Stimulated activated CD8-positive, alpha-beta memory T cell treated with anti-CD3 and anti-CD28 coated beads, Interleukin-2, amount 100 ng/mL, for 1 hour (primary cell): ENCODE measurements at places on chromosomes 1 and 21.

- DNase-seq: no peak
These were observed 120.4 kb downstream of the SPATA46 start for GRCh38 chr1:162256287-162256686.

- no peak for DNase-seq
These were observed 126.8 kb upstream of the KIAA1614 start for GRCh38 chr1:180785887-180786286.

DNA sequence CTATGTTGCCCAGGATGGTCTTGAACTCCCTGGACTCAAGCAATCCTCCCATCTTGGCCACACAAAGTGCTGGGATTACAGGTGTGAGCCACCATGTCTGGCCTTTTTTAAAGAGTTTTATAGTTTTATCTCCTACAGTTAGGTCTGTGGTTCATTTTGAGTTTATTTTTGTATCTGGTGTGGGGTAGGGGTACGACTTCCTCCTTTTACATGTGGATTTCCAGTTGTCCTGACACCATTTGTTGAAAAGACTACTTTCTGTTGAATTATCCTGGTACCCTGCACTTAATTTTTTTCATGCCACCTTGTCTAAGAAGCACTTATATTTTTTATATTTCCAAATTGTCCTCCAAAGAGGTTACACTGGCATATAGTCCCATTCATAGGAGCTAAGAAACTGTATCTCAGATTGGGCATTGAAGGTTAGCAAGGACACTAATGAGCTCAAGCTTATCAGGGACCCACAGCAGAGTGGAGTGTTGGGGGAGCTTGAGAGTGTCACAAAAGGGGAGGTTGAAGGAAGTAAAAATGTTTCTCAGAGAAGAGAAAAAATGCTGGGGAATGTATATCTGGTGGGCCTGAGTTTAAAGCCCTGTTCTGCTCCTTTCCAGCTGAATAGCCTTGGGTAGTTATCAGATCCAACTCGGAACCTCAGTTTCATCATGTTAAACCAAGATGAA lies 23.4 kb upstream of the MEF2D start:
- no peak for DNase-seq

- DNase-seq: no peak
These were observed 78.5 kb downstream of the SIPA1L2 start for GRCh38 chr1:232551386-232551785.

GRCh38 chr1:39310015-39310414 lies 105.5 kb downstream of the MACF1 start:
- DNase-seq: no peak

- no peak for DNase-seq
These were observed 75.1 kb upstream of the GRIK1 start for GRCh38 chr21:30014886-30015285.

- DNase-seq: no peak
These were observed 25.3 kb upstream of the SDC3 start for GRCh38 chr1:30933874-30934252.

- no peak for DNase-seq
These were observed 14.1 kb upstream of the STXBP3 start for GRCh38 chr1:108732398-108732797.

- DNase-seq: no peak
These were observed 51.3 kb downstream of the GPR161 start for GRCh38 chr1:168085401-168085872.

- no peak for DNase-seq
These were observed 93.4 kb downstream of the ADARB1 start for GRCh38 chr21:45167796-45168222.

DNA sequence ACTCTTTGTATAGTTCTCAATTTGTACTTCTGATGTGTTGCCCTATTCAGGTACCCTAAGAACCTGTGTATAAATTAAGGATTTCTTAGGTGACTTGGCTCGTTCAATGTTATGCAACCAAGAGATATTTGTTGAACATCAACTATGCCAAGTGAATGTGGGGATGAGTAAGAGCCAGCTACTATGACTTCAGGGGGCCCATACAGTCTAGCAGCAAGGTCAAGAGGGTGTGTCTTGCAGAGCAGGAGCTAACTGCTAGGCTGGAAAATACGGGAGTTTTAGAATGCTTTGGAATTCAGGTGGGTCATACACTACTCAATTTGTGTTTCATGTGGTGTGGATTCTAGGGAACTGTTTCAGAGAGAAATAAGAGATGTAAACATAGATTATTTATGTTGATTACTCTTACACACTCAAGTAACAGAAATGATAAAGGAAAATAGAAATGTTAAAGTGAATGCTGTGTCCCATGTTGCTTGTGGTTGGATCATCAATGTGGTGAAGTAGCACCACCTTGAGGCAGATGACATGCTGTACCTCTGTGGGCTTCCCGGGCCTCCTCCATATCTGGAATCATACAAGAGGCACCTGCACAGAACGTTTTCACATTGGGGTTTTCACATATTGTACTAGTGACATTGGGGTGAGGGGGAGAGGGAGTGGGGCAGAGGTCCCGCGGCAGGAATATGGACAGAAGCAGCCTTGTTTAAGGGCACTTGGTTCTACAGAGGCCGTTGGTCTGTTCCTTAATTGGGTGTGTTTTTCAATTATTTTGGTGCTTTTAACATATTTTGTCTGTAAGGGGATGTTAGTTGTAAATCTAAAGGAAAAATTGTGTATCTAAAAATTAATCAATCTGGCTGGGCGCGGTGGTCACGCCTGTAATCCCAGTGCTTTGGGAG lies 12.4 kb downstream of the ARPC5 start:
- DNase-seq: no peak

GRCh38 chr1:73761559-73761958 lies 436.4 kb downstream of the LRRIQ3 start:
- DNase-seq: no peak

DNA sequence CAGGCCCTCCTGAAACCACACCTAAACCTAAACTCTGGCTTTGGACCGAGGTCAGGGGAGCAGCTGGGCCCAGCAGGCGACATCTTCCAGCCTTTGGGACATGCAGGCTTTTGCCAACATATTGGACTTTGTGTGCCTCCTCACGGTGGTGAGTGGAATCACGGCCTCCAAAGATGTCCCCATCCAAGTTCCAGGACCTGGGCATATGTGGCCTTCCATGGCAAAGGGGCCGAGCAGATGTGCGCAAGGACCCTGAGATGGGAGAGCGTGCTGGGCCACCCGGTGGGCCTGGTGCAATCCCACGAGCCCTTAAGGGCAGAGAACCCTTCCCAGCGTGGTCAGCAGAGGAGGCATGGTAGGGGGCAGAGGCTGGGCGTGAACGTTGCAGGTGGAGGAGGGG lies 160.8 kb upstream of the C1orf174 start:
- no peak for DNase-seq

DNA sequence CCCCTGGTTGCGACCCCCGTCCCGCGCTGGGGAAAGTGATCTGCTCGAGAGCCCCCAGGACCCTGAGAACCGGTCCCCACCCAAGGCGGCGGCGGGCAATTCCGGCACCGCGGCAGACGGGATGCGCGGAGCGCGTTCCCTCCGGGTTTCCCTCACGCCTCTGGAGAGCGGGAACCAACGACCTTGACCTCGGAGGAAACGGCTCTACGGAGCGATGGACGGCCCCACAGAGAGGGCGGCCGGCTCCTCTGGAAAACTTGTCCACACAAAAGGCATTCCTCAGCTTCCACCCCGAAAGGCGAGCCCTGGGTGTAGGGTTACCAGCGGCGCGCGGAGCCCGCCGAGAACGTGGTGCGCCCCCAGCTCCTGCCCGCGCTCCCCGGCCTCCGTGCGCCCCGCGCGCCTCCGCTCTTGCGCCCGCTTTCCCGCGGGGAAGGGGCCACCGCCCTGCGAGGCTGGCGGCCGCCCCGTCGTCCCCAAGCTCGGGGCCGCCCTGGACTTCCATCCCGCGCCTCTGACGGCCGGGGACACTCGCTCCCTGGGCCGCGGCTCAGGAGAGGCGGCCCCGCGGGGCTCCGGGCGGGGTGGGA lies 391 bp upstream of the KIAA1614 start:
- DNase-seq: no peak

- DNase-seq: no peak
These were observed 60.8 kb upstream of the PRKACB start for GRCh38 chr1:84083307-84083706.

DNA sequence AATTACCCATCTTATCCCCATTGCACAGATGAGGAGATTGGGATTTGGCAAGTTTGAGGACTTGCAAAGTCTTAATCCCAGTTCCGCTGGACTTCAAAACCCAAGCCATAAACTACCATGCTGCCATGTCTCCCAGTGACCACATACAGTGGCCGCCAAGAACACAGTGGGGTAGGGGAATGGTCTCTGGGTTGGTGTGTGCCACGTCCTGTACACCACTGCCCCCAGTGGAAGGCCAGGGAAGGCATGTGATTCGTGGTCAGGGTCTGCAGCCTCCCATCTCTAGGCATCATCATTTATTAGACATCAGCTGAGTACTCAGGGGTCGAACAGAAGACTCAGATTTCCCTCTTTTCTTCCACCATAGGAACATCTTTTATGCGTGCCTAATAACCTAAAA lies 76.0 kb downstream of the MAN1C1 start:
- no peak for DNase-seq

- no peak for DNase-seq
These were observed 15.4 kb downstream of the CTXND2 start for GRCh38 chr1:150902346-150902745.

GRCh38 chr1:1348420-1349255 lies 580 bp downstream of the DVL1 start:
- DNase-seq: no peak

- DNase-seq: no peak
These were observed 4.7 kb downstream of the MR1 start for GRCh38 chr1:181038399-181038873.

DNA sequence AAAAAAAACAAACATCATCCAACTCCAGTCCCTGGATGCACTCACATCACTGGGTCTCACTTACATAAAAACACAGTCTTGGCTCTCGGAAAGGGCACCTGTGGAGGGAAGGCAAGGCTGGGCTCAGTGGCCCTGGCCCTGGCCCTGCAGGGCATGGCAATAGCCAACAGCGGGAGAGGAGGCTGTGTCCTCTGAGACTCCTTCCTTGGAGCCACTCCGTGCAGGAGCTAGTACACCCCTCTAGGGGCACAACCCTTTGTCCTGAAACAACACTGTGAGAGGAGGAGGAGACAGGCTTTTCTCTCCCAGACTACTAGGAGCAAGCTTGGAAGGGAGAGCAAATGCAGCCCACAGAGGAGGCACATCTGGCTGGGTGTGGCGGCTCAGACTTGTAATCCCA lies 28.0 kb downstream of the URB1 start:
- DNase-seq: no peak

GRCh38 chr1:230745071-230745470 lies 2.1 kb upstream of the CAPN9 start:
- no peak for DNase-seq

DNA sequence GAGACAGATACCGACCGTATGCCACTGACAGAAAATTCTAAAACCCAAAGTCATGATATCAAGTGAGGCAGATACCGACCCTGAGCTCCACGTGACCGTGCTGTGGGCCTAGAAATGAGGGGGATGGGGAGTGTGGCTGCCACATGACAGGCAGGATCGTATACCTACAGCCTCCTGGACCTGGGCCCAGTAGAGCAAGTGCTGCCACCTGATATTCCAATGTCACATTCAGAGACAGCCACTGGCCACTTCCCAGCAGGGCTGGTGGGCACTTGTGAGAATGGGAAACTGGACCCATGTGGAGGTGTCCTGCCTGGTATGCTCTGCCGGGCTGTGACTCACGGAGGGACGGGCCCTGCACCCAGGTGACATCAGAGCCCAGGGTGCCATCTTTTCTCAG lies 44.6 kb upstream of the CLDN14 start:
- no peak for DNase-seq
